ENCODE measurements at places on chromosomes 3 and 15.

DNA sequence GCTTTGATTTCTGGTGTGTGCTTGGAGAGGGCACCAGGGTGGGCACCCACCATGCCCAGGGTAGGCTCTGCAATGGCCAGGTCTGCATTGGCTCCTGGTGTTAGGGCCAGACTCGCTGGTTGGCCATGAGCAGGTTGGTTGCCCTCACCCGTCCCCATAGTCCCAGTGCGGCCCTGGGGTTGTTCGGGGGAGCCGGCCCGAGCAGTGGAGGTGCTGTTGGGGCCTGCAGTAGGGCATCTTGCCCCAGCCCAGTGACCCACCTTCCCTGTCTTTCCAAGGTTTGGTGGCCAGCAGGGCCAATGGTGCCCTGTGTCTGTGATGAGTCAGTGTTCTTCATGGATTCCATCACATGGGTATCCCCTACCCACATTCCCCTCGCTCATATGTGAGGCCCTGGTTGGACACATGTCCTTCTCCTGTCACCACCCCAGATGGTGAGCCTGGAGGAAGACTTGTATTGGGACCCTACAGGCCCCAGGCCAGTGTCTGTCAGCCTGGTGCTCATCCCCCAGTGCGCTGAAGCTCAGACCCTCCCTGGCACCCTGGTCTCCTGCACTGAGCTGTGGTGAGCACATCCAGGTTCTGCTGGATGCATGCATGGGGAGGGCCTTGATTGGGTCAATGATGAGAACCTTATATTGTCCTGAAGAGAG is 190.1 kb downstream of the UBE3A start:
- no peak for DNase-seq

GRCh38 chr15:64599716-64600115 is 139.3 kb downstream of the ZNF609 start:
- DNase-seq, result no peak

DNA sequence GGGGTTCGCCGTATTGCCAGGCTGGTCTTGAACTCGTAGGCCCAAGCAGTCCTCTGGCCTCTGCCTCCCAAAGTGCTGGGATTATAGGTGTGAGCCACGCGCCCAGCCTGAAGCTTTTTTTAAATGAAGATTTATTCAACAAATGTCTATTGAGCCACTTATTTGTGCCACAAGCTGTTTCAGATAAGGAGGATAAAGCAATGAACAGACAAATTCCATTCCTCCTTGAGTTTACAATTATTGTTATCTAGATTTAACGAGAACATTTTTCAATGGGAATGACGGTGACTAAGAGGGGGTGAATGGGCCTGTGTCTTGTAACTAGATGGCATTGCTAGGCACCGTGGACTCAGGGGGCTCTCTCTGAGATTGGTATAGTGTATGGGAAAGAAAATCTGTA is 10.2 kb downstream of the PPARG start:
- DNase-seq, result no peak

GRCh38 chr15:31101262-31102038 is at the start of gene TRPM1:
TSS of gene TRPM1 (minus strand) at chr15:31101725. CDS start at chr15:31081355, 20,370 bp downstream.
- DNase-seq, result no peak

- no peak for DNase-seq
Measured at GRCh38 chr15:31153531-31153930, 52.0 kb upstream of the TRPM1 start.

- DNase-seq, result no peak
Measured at GRCh38 chr3:11665331-11665730, 21.6 kb upstream of the VGLL4 start.

- no peak for DNase-seq
Measured at GRCh38 chr15:68807249-68807648, 13.4 kb downstream of the ANP32A start.

DNA sequence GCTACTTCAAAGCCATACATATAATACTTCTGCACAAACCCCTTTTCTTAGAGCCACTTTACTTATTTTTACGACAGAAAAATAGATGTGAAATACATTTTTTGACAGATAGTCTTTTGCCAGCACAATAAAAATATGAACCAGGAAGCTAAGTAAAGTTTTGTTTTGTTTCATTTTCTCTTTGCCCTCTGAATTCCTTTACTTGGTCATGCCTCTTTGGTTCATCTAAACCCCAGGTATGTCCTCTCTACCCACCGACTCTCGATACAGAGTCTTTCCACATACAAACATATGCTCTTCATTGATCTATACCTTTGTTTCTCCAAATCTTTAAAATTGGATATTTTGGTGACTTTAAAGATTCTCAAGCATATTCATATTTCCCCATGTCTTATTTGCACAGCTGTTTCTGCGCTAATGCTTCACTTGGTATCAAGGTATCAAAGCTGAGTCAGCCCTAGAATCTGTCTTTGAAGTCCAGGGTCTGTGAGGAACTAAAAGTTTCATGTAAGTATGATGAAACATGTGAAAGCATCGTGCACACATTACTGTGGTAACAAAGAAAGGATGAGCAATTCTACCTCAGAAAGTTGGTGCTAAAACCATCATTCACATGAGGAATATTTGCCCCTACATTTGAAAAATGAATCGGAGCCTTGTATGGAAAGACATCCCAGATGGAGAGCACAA is 845.4 kb downstream of the NAALADL2 start:
- DNase-seq, result no peak

GRCh38 chr3:45525920-45526203 is 68.7 kb upstream of the LIMD1 start:
- DNase-seq, result no peak

- DNase-seq, result no peak
Measured at GRCh38 chr3:13146643-13147143, 73.5 kb upstream of the IQSEC1 start.

Measured in activated CD4-positive, alpha-beta memory T cell treated with anti-CD3 and anti-CD28 coated beads for 36 hours (primary cell).